ENCODE measurements at places on chromosomes 16 and 17. TPM values are rescaled to one million over a fixed set of nuclear protein-coding genes. Genes with fewer than 3 reads are reported as not detected.

Gene MYLK3
- 0.09 TPM for total RNA-seq

Gene BEAN1
- 0.05 TPM for total RNA-seq

DNA sequence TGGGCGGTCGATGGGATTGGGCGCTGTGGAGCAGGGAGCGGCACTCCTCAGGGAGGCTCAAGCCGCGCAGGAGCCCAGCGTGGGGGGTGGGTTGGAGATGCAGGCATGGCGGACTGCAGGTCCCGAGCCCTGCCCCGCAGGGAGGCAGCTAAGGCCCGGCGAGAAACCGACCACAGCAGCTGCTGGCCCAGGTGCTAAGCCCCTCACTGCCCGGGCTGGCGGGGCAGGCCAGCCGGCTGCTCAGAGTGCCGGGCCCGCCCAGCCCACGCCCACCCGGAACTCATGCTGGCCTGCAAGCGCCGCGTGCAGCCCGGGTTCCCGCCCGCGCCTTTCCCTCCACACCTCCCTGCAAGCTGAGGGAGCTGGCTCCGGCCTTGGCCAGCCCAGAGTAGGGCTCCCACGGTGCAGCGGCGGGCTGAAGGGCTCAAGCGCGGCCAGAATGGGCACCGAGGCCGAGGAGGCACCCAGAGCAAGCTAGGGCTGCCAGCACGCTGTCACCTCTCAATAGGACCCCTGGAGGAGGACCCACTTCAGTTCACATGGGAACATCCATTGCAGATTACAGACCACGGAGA is 20.5 kb upstream of the METTL16 start:
- no peak for DNase-seq

Gene TEX14
- 0.33 TPM for total RNA-seq

DNA sequence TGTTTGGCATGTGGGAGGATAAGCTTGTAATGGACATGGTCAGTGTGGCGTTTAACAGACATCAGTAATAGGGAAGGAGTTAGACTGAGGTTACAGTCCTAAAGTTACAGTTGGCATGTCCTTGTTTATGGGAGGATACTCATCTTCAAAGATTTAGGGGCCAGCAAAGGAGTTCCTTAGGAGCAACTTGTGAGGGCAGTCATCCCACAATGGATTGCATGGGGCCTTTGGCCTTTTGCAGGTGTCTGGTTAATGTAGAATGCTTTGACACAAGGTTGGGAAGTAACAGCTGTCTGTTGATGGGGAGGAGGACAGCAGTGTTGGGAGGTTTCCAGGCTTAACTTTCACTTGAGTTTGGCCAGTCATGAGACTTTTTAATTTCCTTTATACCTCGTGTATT is 2.2 kb downstream of the NUBP1 start:
- no peak for DNase-seq

DNA sequence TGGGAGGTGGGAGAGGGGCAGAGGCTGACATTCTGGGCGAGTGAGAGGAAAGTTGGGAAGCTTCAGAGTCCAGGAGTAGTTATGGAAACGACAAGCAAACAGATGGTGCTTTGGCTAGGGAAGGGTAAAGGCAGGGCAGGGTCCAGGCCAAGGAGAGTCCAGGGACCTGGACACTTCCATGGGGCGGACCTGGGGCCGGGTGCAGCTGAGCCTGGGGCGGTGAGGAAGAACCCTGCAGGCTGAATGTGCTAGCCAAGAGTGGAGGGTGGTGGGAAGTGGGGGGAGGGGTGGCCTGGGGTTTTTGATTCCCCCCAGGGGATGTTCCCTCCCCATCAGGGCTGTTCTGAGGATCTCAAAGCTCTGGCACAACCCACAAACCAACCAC is 2.6 kb downstream of the PPP1R9B start:
- no peak for DNase-seq

Gene AARSD1
- total RNA-seq = 34.2 TPM

- no peak for DNase-seq
Measured at GRCh38 chr16:2339521-2340484, 725 bp downstream of the ABCA3 start.

GRCh38 chr16:53686710-53687109 is 16.9 kb downstream of the RPGRIP1L start:
- DNase-seq = no peak

Gene KRTAP4-3
- not detected for total RNA-seq

DNA sequence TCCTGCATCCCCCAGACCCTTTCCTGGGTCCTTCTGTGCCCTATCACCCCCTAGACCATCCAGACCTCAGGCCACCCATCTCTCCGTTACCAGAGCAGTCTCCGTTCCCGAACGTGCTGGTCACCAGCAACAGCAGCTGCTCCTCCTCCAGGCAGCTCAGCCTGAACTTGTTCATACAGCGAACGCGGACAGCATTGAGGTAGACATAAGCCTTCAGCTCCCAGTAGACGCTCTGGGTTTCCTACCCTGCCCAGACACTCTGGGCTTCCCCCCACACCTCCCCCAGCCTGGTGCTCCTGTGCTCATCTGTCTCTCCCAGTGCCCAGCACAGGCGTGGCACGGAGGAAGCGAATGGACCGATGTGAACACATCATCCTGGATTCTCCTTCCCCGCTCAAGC is 41.6 kb upstream of the RNFT1 start:
- no peak for DNase-seq

Gene KRTAP16-1
- total RNA-seq = not detected

DNA sequence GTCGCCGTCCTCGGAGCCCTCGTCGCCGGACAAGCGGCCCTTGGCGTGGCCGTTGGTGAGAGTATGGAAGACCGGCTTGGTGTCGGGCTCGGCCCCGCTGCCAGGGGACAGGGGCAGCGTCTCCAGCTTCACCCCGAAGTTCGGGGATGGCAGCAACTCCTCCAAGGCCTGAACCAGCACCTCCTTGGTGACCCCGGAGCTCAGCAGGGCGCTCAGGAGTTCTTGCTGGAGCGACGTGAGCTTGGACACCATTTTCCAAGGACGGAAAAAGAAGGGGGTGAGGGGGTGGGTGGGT is 279 bp downstream of the HNF1B start:
- DNase-seq = no peak

DNA sequence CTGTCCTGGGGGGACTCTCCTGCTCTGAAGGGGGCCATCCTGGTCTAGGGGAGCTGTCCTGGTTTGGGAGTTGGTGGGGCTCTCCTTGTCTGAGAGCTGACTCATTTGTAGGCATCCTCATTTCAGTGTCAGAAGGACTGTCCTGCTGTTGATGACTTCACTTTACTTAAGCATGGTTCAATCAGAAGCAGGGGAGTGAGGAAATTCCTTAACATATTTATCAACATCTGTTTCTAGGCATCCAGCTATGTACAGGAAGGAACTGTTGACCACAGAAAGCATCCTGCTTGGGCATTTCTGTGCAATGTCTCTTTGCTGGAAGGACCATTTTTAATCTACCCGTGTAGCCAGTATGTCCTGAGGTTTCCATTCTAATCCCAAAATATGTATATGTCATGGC is 502.7 kb upstream of the HSBP1 start:
- no peak for DNase-seq

GRCh38 chr16:27465483-27465879 is 63.5 kb downstream of the IL21R start:
- DNase-seq = no peak

DNA sequence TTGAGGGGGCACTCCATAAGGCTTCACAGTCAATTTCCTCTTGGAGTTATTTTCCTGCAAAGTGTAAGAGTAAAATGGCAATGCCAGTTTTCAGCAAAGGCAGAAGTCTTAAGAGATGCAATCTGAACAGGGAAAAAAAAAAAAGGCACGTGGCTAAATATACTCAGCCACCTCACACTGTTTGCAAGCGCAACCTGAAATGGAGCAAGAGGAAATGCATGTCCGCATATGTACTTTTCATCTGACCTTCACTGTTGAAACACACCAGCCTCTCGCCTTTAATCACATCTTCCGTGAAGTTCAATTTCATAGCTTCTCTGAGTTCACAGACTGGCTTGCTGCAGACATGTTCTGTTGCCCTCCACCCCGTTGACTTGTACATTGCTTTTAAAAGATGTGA is 101.4 kb downstream of the KATNIP start:
- DNase-seq = no peak

- DNase-seq = no peak
Measured at GRCh38 chr17:59512844-59513385, 52.5 kb upstream of the DHX40 start.

- DNase-seq = no peak
Measured at GRCh38 chr17:385178-385835, 32.7 kb upstream of the RPH3AL start.

Gene WNK4
- total RNA-seq = 0.05 TPM

Gene PYDC1
- total RNA-seq = 1.3 TPM

GRCh38 chr16:69921127-69921526 is 30.0 kb upstream of the CLEC18A start:
- no peak for DNase-seq

Gene CA4
- total RNA-seq = 0.94 TPM

- DNase-seq = no peak
Measured at GRCh38 chr16:81505011-81505661, 60.5 kb downstream of the CMIP start.

Gene GINS2
- 23.2 TPM for total RNA-seq

Gene ALOX12
- under 0.01 TPM for total RNA-seq

DNA sequence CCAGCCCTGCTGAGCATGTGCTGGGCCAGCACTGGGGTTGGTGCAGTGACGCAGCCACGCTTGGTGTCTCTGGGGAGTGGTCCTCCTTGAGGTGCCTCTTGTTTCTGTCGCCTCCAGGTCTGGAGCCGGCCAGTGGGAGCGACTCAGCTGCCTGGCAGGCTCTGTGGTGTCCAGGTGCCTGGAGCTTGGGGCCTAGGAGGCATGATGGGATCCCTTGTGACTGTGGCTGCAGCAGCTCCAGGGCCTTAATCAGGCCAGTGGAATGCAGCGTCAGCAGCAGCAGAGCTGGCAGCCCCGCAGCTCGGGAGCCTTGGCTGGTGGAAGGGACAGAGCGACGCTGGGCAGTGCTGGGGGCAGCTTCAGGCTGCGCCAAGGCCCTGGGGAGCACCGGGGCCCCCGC is 74.7 kb upstream of the CIBAR2 start:
- no peak for DNase-seq

- no peak for DNase-seq
Measured at GRCh38 chr16:54204756-54205155, 81.8 kb downstream of the IRX3 start.

DNA sequence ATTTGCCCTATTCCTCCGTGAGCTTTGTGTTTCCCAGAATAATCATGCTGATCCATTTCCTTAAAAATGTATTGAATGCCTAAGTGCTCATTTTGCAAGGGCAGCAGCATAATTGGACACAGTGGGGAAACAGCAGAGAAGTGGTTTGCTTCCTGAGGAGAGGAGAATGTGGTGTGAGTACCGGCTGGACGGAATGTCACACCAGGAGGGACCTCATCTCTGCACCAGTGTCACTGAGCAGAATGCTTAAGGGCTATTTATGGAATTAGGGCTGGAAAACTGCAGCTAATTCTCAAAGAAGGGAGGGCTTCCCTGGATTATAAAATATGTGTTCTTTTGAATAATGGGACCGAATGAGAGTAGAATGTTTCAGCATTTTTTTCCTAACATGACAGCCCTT is 1100.6 kb upstream of the RBFOX1 start:
- DNase-seq = no peak

DNA sequence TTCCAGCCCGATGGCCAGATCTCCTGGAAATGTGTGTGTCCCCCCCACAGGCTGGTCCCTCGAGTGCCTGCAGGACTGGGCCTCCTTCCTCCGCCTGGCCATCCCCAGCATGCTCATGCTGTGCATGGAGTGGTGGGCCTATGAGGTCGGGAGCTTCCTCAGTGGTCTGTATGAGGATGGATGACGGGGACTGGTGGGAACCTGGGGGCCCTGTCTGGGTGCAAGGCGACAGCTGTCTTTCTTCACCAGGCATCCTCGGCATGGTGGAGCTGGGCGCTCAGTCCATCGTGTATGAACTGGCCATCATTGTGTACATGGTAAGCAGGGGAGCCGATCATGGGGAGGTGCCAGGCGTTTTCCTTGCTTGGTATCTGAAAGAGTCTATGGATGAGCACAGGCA is 22.1 kb downstream of the SLC47A1 start:
- DNase-seq = no peak

Measured in thymus (tissue), 14 donors.